IPS DF 19.7 (cell line): ENCODE measurements at places on chromosomes 16 and 17.

- DNase-seq = no peak
Measured at GRCh38 chr16:60755907-60756306, 1280.3 kb downstream of the CDH8 start.

DNA sequence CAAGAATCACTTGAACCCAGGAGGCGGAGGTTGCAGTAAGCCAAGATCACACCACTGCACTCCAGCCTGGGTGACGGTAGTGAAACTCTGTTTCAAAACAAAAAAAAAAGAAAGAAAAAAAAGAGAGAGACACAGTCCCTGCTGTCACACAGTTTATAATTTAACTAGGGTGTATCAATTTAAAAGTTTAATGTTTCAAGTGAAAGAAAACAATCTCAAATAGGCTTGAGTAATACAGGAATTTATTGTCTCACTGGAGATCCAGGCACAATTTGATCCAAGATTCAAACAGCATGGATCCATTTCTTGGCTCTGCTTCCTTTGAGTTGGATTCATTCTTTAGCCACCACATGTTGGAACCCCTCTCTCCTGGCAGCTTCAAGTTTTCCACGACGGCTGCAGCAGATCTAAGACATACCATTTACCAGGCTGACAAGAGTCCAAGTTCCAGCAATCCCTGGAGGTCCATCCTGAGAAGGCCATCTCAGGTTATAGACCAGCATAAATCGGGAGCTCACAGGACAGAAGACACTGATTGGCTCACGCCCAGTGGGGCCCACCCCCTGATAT lies 97.5 kb downstream of the YPEL2 start:
- DNase-seq = no peak

DNA sequence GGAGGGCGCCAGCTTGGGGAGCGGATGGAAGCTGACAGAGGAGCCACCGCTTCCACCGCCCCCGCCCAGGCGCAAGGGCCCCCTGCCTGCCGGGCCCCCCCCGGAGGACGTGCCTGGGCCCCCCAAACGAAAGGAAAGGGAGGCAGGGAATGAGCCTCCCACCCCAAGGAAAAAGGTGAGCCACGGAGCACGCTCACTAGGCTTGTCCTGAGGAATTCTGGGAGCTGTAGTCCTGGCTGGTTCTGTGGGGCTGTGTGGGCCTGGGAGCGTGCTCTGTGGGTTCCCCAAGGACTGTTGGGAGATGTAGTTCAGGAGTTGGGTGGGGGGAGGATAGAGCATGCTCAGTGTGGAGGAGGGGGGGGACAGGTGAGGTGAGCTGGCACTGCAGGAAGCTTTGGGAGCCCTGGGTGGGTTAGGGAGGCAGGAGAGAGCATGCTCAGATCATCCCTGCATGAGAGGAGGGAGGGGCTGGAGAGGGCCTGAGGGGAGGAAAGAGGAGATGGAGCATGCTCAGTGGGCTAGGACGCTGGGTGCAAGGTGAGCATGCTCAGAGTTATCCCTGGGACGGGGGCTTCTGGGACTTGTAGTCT lies 4.5 kb downstream of the FBXL19 start:
- no peak for DNase-seq

- DNase-seq = no peak
Measured at GRCh38 chr16:87924811-87925670, 11.3 kb downstream of the CA5A start.

GRCh38 chr16:62712566-62712965 lies 676.3 kb upstream of the CDH8 start:
- DNase-seq = no peak

DNA sequence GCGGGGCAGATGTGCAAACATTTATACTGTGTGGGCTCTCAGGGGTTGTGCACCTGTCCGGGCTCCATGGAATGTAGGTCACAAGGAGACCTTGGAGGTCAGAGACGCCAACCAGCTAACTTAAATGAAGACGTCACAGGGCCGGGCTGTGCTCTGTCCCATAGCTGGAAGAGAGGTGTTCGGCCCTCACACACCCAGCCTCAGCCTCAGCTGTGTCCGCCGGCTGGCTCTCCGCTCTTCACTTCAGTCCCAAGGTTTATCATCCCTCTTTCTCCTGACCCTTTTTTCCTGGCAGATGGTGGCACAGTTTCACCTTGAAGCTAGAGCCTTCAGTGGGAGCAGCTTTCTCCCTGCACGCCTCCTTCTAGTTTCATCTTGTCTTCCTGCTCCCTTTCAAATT lies 6.0 kb upstream of the RBFOX3 start:
- no peak for DNase-seq

GRCh38 chr16:85481738-85482137 lies 131.4 kb upstream of the GSE1 start:
- no peak for DNase-seq
